ENCODE measurements at places on chromosomes 1 and 21.

DNA sequence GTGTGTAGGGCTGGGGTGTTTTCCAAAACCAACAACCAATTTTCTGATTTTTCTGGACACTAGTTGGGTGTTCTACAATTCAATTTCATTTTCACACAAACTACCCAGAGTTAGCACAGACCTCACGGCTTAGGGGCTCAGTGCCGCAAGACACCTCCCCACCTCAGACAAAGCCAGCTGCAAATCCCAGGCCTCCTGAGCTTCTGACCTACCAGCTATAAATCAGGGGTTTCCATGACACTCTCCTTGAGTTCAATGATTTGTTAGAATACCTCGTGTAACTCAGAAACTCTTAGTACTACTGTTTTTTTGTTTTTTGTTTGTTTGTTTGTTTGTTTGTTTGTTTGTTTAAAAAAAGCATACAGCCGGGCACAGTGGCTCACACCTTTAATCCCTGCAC lies 28.7 kb upstream of the FAM89A start:
- no peak for DNase-seq

GRCh38 chr1:246959944-246960693 lies 28.4 kb upstream of the AHCTF1 start:
- no peak for DNase-seq

DNA sequence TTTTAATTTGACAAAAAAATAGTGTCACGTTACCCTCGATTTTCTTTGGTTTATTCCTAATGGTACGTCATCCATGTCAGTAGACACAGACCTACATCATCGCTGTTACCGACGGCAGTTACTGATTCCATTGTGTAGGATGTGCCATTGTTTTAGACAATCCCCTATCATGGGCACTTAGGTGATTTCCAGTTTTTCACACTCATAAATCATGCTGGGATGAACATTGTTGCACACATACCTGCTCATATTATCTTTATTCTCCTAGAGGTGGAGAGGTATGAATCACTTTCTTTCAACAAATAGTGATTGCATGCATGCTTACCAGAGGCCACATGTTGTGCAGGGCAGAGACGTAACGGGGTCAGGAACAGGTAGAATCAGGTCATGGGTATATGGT lies 79.7 kb upstream of the EFHD2 start:
- no peak for DNase-seq

GRCh38 chr1:91901231-91901630 lies 15.3 kb upstream of the TGFBR3 start:
- no peak for DNase-seq

DNA sequence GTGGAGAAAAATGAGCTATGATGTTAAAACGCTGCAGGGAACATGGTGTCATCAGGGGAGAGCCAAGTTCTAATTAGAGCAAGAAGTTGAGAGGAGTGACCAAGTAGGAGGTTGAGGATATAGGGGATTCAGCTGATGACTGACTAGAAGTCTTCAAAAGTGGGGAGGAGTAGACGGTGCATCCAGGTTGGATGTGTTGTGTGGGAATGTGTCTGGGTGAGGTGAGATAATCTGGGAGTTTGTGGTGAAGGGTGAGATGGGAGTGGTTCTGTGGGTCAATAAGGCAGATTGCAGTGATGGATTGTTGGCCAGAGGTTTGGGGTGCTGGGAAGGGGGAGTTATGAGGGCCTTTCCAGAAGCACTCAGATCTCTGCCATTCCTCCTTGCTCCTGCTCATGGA lies 72.0 kb upstream of the IRF2BP2 start:
- no peak for DNase-seq

GRCh38 chr1:21341517-21342078 lies 51.3 kb upstream of the ECE1 start:
- DNase-seq = no peak

GRCh38 chr1:214492401-214493075 lies 58.9 kb downstream of the PTPN14 start:
- no peak for DNase-seq

DNA sequence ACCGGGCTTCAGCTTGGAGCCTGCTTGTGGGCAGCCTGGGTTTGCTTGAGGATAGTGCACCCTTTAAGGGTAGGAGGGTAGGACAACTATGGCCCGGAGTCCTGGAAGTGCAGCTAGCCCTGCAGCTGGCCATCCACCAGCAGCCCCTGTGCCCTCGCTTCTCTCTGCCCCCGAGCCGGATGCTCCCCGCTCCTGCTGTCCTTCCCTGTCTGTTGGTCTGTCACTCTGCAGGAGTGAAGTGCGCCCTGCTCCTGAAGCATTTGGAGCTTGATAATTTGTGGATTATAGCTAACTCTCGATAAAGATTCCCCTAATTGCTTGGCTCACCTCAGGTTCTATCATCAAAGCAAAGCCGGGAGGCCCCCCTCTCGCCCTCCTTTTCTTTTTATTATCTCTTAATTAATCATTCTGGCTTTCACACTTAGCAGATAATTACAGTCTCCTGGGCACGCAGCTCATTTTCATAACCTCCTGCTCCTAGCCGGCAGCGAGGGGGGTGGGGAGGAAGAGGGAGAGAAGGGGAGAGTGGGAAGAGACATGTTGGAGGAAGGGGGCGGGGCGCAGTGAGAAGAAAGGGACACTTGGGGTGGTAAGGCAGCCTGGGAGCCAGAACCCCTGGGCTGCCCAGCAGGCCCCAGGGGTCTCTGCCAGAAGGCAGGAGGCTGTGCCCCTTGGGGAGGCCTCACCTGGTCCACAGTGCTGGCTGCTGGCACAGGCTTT lies 14.4 kb downstream of the KIRREL1 start:
- DNase-seq = no peak

DNA sequence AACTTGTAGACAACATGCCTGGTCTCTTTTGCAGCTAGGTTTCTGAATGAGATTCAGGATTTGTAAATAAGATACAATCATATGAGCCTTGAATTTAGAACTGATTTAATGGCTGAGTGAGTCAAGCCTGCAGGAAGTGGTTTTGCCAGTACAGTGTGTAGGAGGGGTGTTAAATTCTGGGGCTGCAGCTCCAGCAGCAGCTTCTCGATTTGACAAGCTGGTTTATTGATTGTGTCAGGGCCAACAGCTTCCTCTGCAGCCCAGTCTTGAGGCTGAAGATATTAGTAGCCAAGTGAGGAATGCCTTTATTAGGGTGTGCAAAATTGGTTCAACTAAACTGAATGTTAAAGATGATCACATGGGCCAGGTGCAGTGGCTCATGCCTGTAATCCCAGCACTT lies 11.5 kb upstream of the PLA2G5 start:
- DNase-seq = peak; percentile 48

DNA sequence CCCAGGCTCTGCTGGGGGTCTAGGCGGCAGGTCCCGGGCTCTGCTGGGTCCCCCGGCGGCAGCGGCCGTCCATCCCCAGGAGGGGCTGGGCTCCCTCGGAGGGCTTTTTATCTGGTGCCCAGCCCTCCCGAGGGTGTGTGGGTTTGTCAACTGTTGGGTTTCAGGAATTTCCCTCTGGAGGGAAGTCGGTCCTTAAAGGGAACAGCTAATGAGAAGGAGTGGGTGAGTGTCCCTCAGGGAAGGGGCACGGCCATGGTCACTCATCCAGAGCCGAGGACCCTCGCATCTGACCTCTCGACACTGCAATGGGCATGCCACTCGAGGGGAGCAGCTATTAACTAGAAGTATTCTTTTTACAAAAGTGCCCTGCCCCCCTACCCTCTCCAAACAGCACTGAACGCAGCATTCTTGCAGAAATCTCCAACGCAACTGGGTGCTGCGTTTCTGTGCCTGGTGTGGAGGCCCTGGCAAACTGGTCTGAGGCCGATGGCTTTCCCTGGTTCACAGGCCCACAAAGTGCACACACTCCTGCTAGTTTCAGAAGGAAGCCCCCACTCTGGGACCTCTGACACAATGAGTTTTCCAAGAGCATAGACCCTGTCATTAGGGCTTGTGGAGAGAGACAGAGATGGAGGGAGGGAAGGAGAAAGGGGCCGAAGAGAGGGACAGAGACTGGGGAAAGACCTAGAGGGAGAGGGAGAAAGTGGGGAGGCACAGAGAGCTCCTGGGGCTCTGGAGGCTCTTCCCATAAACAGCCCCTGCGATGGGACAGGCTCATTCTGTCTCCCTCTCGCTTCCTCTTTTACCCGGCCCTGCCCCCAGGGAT lies 1.0 kb upstream of the TSPEAR start:
- DNase-seq = no peak

- no peak for DNase-seq
Measured at GRCh38 chr21:32523988-32524719, 61.2 kb downstream of the TCP10L start.

GRCh38 chr1:83033682-83034081 lies 965.2 kb downstream of the TTLL7 start:
- DNase-seq = no peak

GRCh38 chr1:154992721-154993571 lies 440 bp upstream of the LENEP start:
- no peak for DNase-seq

- DNase-seq = peak; percentile 86
Measured at GRCh38 chr1:28882009-28882628, 32.2 kb upstream of the EPB41 start.

GRCh38 chr21:16337266-16337665 lies 607.5 kb downstream of the USP25 start:
- DNase-seq = no peak

DNA sequence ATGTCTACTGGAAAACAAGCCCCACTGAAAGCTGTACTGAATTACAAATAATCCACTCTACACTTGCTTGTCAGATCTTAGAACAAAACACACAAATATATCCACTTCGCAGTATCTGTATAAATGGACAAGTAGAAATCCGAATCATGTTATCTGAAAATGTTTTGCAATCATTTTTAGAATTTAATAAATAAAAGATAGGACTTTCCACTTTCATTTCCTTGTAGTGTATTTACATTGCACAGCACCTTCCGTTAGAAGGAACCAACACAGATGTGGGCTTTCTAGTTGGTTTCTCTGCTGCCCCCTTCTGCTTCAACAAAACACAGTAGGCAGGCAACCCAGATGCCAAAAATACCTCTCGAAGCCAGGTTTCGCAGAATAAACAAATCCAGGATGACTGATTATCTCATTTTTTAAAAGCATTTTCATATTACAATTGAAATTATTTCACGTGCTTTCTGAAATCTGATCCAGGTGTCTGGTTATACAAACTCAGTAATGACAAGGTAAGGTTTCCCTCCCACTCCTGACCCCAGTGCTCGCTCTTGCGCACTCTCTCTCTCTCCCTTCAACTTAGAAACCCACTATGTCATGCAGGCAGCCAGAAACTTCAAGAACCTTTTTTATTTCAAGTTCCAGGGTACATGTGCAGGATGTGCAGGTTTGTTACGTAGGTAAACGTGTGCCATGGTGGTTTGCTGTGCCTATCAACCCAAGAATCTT lies 389.9 kb downstream of the SMYD3 start:
- DNase-seq = peak; percentile 34

- no peak for DNase-seq
Measured at GRCh38 chr1:182386980-182387379, 4.6 kb downstream of the GLUL start.

GRCh38 chr1:56148326-56149193 lies 430.8 kb downstream of the PLPP3 start:
- no peak for DNase-seq

- DNase-seq = no peak
Measured at GRCh38 chr1:221106616-221107015, 227.4 kb downstream of the HLX start.

DNA sequence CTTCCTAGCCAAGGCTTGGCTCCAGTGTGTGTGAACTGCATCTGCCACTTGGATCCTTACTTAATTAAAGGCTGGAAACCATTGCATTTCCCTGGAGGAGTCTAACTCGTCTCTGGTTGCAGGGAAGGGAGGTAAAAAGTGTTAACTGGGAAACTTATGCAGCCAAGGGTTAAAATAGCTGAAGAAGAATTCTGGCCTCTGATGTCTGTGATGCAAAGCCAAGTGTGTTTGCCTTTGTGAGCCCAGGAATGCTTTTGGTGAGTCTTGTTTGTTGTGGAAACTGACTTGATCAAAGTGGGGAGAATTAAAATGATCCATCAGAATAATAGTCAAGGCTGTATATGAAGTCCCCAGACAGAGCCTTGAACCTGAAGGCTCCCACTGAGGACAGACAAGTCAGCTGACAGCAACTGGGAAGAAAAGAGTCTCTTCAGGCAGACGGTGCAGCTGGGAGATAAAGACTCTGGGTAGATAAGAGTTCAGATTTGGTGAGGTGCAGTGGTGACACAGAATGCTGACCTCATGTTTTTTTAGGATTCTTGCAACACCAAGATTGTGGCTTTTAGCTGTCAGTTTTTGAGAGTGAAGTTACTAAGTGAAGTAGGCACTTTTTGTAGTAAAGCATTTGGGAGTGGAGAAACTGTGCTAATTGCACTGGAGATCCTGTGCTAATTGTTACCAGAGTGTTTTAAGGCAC lies 59.5 kb upstream of the WLS start:
- no peak for DNase-seq

- no peak for DNase-seq
Measured at GRCh38 chr1:46041551-46041950, 90.9 kb downstream of the PIK3R3 start.

GRCh38 chr1:37151789-37152188 lies 117.5 kb upstream of the GRIK3 start:
- no peak for DNase-seq

DNA sequence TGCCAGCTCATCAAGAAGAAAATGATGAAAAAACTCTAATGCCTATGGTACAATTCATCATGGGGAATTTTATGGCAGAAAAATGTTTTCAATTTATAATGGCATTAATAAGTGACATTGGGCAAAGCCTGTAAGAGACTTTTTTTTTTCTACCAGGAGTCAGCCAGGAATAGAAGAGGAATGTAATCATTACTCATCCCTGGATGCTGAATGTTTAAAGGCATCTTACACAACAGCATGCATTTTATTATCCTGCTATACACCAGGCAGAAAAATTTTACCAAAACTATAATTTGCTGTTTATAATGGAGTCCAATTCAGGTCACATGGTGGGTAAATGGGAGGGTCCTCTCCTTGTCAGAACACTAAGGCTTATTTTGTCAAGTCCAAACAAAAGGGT lies 189.9 kb upstream of the BEND5 start:
- no peak for DNase-seq

GRCh38 chr1:90186506-90187322 lies 191.8 kb downstream of the ZNF326 start:
- DNase-seq = no peak

DNA sequence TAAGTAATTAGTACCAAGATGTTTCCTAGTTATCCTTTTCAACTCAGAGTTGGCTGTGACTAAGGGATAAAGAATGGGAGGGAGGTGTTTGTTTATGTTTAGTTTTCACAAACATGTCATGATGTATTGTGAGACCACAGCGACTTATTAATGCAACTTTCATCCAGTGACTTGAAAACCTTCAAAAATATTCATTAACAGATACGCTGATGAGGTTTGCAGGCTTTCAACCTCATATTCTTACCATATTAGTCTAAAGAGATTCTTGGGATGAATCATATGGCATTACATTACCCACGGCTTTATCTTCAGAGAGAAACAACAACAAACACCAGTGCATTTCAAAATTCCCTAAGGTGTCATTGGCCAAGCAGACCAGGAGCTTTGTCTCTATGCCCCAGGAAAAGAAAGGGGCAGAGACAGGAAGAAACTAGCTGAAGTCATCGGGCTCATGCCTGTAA lies 36.4 kb downstream of the PALMD start:
- no peak for DNase-seq

- no peak for DNase-seq
Measured at GRCh38 chr1:207440626-207441025, 13.5 kb upstream of the CR2 start.

Measured in activated T-cell treated with anti-CD3 and anti-CD28 coated beads, Interleukin-2, amount 50 U/mL, for 24 hours (primary cell).